ENCODE measurements at places on chromosomes 7 and 10. TPM values are rescaled to one million over a fixed set of nuclear protein-coding genes. Genes with fewer than 3 reads are reported as not detected.
A peak's percentile ranks its signal among the peaks of the same experiment; 100 is the strongest.

DNA sequence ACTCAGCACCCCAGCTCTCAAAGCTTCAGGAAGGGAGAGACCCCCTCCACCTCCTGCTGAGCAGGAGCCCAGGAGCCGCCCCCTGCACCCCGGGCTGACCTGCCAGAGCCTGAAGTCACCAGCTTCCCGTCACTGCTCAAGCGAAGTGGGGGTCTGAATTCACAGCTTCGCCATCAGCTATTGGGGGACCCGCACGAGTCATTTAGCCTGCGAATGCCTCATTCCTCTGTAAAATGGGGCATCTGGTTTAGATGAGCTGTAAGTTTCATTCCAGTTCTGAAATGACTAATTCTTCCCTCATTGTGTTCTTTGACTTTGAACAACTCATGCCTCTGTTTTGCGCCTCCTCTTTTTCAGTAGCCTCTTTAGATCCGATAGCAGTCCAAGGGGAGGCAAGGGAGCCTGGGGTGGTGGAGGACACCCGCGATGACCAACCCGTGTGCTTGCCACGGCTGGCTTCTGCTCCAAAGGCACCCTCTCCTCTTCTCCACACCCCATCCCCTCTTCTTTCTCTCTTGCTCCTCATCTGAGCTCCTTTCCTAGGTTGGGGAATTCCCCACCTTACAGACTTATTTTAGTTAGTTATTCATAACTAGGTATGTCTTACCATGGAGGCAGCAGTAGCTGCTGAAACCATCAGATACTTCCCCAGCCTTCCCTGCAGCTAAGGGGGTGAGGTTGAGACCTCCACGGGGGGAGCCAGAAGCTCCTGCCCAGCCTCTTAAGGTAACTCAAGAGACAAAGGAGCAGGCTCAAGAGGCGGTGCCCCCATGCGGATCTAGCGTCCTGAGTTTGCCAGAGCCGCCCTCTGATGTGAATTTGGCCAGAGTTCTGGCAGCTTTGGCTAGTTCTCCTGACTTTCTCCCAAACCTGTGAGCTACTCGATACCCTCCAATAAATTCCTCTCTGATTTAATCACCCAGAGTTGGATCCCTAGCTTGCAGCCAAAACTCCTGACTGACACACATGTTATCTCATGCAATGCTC is 47.7 kb downstream of the RBM17 start:
- DNase-seq, result peak; percentile 78

- DNase-seq, result peak; percentile 33
Measured at GRCh38 chr10:14578060-14578952, 196.4 kb downstream of the FAM107B start.

NACAD gene
- 21.6 TPM for total RNA-seq

- DNase-seq, result no peak
Measured at GRCh38 chr7:39952803-39953202, 2.7 kb downstream of the CDK13 start.

GRCh38 chr10:28833313-28833712 is 156.0 kb downstream of the BAMBI start:
- DNase-seq, result no peak

TMEM196 gene
- total RNA-seq, result not detected

GRCh38 chr10:34922138-34922537 is 107.0 kb upstream of the PARD3 start:
- no peak for DNase-seq

NPY gene
- total RNA-seq, result not detected

CYP2C8 gene
- total RNA-seq, result 0.34 TPM

BAIAP2L1 gene
- total RNA-seq, result 20.4 TPM

DNA sequence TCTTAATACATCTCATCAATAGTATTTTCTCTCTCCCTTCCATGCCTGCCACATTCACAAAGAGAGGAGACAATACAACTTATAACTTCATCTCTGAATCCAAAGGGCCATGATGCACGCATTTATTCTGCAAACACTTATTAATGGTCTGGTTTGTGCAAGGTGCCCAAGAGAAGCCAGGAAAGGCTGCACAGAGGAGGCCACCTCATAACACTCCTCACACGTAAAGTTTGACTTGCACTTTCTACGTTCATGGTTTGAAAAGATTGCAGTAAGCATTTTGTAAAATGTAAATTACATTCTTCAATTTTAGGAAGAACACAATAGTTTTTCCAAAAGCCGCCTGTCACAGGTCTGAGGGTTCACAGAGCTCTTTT is 1.2 kb upstream of the PALS2 start:
- DNase-seq, result no peak

MYOZ1 gene
- 2.2 TPM for total RNA-seq

DNA sequence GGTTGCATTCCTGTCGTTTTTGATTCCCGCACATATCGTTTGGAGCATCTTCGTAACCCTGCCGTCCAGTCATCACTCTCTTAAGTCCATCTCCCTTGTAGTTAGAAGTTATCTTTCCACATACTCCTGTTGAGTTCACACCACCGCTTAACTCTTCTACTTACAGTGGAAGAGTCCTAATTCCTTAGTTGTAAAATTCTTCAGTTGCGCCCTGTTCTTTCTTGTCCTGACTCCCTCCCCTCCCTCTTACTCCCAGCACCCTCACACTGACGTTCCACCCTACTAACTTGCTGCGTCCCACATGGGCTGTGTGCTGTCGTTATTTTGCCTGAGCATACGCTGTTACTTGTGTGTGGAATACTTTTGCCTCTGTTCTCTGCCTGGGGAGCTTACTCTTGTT is 11.7 kb downstream of the DNAJB6 start:
- no peak for DNase-seq

PLEKHA8 gene
- 34.7 TPM for total RNA-seq

EPHB4 gene
- 62.4 TPM for total RNA-seq

NEUROG3 gene
- not detected for total RNA-seq

GRCh38 chr7:88835147-88835728 is 39.7 kb upstream of the TEX47 start:
- DNase-seq, result peak; percentile 2

ADO gene
- 31.1 TPM for total RNA-seq

FEZF1 gene
- total RNA-seq, result 0.61 TPM

DNA sequence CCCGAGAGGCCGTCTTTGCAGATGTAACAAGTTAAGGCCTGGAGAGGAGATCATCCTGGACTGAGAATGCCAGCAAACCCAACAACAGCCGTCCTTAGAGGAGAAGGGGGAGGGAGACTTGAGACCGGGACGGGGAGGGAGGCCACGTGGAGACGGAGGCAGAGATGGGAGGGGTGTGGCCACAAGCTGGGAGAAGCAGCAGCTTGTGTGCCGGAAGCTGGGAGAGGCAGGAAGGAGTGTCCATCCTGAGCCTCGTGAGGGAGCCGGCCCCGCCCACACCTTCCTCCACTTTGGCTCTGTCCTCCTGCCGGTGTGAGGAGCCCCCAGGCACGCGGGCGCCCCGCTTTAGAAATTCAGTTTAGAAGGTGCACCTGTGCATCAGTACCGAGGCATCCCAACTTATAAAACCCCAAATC is 95.7 kb downstream of the DNAJB6 start:
- peak; percentile 66 for DNase-seq

- no peak for DNase-seq
Measured at GRCh38 chr7:134324107-134324506, 7.4 kb upstream of the SLC35B4 start.

GRCh38 chr7:115252461-115252860 is 330.6 kb downstream of the MDFIC start:
- DNase-seq, result no peak

DNA sequence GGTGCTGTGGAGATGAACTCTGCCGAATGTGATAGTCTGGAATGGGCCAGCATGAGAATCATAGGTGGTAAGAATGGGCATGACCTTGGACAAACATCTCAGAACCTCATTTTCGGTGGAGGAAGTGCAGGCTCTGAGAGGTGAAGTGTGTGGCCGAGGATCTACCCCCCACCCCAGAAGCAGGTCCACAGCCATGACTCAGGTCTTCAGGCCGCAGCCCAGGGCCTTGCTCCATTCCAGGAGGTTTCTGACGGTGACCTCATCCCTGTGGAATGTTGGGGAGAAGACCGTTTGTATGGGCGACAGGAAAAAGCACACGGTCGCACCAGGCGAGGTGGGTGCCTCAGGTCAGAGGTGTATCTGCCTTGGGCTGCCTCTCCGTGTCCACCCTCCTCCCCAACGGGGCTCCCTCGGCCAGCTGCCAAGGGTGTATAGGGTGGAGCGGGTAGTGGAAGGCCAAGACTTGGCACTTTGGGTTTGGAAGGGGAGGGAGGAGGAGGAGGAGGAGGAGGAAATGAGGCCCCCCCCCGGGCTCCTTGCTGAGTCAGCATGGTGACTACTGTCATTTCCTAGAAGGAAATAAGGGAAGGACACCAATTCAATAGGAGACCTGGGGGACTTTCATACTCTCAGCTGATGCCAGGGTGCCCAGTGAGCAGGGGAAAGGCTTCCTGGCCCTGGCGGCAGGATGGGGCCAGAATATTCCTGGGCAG is 168.0 kb upstream of the RHEB start:
- peak; percentile 96 for DNase-seq

DNA sequence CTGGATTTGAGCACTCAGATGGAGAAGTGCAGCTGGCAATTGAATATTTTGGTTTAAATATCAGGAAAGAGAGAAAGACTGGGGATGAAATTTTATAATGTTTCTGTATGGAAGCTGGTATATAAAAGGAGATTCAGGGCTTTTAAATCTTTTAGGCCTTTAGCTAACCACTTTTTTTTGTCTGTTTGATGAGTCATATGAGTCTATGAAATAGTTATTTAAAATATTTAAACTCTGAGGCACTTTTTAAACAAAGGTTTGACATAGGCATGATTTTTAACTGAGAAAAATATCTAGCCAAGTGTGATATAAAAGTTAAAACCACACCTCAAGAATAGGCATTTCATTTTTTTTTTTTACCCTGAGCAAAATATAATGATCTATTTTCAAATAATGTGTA is 944.3 kb downstream of the GATA3 start:
- DNase-seq, result peak; percentile 44

DNA sequence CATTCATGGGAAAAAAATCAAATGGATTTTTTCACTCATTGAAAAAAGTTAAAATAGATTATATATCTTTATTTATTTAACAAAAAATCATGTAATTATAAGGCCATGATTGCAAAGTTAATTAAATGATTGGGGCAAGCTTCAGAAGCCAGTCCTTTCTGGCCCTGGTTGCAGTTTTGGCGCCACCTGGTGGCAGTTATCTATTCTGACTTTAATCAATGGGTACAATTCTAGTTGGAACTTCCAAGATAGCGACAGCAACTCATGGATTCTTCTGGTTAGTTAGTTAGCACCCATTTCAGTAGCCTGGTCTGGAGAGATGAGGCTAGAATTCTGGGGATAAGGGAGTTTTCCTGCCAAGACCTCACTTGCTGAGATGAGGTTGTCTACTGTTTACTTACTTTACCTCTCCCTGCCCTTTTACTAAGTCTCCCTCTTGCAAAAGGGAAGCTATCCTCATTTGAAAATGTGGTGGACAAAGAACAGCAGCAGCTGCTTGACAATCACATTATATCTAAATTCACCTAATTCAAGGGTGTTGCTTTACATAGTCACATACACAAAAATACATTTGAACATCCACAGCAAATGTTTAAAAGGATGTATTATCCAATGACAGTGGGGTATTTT is 42.3 kb downstream of the NOC3L start:
- DNase-seq, result peak; percentile 10

DNA sequence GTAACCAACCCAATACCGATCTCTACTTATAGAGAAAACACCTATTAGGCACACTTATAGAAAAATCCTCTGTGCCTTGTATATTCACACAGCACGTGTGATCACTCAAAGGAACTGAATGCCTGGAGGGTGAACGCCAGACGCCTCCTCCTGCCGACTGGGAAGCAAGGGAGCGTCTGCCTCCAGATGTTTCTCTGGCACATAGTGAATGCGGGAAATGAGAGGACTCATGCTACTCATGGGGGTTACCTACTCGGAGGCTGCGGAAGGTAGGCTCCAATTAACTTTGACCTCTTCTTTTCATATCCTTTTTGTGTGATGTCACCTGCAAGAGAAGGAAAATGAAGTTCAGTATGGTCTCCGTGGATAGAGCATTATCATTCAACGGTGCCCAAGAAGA is 203.3 kb downstream of the DIP2C start:
- DNase-seq, result no peak

DNA sequence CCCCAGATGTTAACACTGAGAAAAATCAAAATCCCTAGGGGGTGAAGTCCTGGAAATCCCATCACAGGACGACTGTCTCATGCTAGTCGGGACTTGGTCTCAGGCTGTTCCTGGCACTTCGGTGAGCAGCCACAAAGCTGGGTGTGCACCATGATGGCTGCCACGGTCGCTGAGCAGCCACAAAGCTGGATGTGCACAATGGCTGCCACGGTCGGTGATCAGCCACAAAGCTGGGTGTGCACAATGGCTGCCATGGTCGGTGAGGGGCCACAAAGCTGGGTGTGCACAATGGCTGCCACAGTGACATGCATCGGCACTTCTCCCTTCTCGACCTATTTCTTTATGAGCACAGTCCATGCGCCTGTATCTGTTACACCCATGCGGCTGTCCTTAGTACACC is 505.1 kb downstream of the TCERG1L start:
- DNase-seq, result no peak

PARG gene
- 36.4 TPM for total RNA-seq

- peak; percentile 64 for DNase-seq
Measured at GRCh38 chr10:113854013-113854760, at the start of the genes DCLRE1A and NHLRC2. DCLRE1A (minus strand) TSS chr10:113854082; CDS start chr10:113853182, 900 bp downstream. NHLRC2 (plus strand) TSS chr10:113854661; CDS start chr10:113854873, 212 bp downstream.

TMEM229A gene
- 0.09 TPM for total RNA-seq

RNF133 gene
- 0.30 TPM for total RNA-seq

DNA sequence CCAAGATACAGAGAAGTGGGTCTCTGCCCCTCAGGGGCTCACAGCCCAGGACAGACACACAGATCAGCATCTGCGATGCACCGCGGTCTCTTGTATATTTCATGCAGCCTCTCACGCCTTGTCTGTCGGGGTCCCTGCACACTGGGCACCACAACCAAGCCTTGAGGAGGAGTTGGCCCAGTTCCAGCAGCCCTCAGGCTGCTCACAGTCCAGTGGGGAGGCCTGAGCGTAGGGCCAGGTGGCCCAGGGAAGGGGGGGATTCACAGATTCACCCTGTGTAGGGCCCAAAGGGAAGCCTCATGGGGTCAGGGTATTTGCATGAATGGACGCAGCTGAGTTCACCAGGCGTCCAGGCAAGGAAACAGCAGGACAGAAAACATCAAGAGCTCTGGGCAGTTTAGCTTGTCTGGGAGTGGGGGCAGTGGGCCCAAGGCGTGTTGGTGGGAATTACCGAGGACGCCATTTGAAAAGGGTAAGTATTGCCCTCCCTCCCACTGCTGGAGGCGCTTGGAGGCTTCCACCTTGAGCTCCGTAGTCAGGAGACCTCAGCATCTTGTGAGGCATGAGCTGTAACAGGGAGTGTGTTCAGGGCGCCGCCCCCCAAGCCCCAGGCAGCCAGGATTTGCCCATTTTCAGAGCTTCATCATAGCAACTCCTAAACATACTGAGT is 129.1 kb upstream of the CHST15 start:
- DNase-seq, result peak; percentile 10

DNA sequence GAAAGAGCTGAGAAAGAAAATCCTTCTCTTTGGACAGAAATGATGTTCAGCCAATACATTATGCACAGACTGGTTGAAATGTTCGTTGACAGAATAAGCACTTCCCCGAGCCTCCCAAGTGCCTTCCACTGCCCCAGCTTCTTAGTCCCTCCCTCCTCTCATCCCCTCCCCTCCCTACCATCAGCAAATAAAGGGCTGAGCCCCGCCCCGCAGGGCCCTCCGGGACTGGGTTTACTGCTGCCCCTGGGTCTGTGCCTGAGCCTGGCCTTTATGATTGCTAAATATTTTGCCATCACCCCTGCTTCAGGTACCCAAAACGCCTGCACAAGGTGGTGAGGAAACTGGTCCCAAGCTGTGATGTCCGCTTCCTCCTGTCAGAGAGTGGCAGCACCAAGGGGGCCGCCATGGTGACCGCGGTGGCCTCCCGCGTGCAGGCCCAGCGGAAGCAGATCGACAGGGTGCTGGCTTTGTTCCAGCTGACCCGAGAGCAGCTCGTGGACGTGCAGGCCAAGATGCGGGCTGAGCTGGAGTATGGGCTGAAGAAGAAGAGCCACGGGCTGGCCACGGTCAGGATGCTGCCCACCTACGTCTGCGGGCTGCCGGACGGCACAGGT is 28.1 kb downstream of the HKDC1 start:
- no peak for DNase-seq

All from astrocyte (in vitro differentiated cells and primary cell).